ENCODE measurements at places on chromosomes 6 and 20. TPM values are rescaled to one million over a fixed set of nuclear protein-coding genes. Genes with fewer than 3 reads are reported as not detected.

The SAMD3 gene
- 12.5 TPM for total RNA-seq

The SAMHD1 gene
- total RNA-seq: 55.7 TPM

The MROH8 gene
- total RNA-seq: 1.6 TPM

The CRNKL1 gene
- total RNA-seq: 28.6 TPM

The PRDM13 gene
- total RNA-seq: 0.07 TPM

The EMILIN3 gene
- not detected for total RNA-seq

The ADGRF1 gene
- not detected for total RNA-seq

The MOG gene
- not detected for total RNA-seq

The CST4 gene
- total RNA-seq: not detected

The ISM1 gene
- 1.7 TPM for total RNA-seq

The COMMD7 gene
- total RNA-seq: 33.8 TPM

The AVP gene
- total RNA-seq: not detected

The PKIB gene
- 0.26 TPM for total RNA-seq

The BFSP1 gene
- total RNA-seq: 0.24 TPM

The NOL4L gene
- total RNA-seq: 19.8 TPM

The SLC22A7 gene
- total RNA-seq: not detected

The ZBP1 gene
- total RNA-seq: 1.8 TPM

The SLPI gene
- not detected for total RNA-seq

The KCNS1 gene
- total RNA-seq: 0.28 TPM

The TRIM31 gene
- total RNA-seq: not detected

The WFDC10B gene
- not detected for total RNA-seq

The SLC22A16 gene
- not detected for total RNA-seq

The TINAG gene
- total RNA-seq: not detected

The SNAP25 gene
- total RNA-seq: not detected

The ZNF165 gene
- 1.9 TPM for total RNA-seq

The SIRPB2 gene
- not detected for total RNA-seq

The RAB23 gene
- total RNA-seq: 4.3 TPM

The CDSN gene
- total RNA-seq: not detected

The ENPP5 gene
- total RNA-seq: 0.42 TPM

The GMPR gene
- total RNA-seq: 0.66 TPM

The PTCRA gene
- not detected for total RNA-seq

The FGD2 gene
- 1.3 TPM for total RNA-seq
